Heart left ventricle (tissue), 16 donors: ENCODE measurements at places on chromosomes 12 and 14. TPM values are rescaled to one million over a fixed set of nuclear protein-coding genes. Genes with fewer than 3 reads are reported as not detected.

Gene RNF212B
- not detected for total RNA-seq

- H3K27ac ChIP-seq: peak overlapping the region; percentile 97
- no peaks in the 10 kb centered on the region for H3K36me3 ChIP-seq
- no peak for DNase-seq
- H3K4me1 ChIP-seq: peaks cover 92% of the 10 kb centered on the region
- H3K27me3 ChIP-seq: no peaks in the 10 kb centered on the region
Measured at GRCh38 chr12:120260607-120261006, 4.9 kb downstream of the PXN start.

DNA sequence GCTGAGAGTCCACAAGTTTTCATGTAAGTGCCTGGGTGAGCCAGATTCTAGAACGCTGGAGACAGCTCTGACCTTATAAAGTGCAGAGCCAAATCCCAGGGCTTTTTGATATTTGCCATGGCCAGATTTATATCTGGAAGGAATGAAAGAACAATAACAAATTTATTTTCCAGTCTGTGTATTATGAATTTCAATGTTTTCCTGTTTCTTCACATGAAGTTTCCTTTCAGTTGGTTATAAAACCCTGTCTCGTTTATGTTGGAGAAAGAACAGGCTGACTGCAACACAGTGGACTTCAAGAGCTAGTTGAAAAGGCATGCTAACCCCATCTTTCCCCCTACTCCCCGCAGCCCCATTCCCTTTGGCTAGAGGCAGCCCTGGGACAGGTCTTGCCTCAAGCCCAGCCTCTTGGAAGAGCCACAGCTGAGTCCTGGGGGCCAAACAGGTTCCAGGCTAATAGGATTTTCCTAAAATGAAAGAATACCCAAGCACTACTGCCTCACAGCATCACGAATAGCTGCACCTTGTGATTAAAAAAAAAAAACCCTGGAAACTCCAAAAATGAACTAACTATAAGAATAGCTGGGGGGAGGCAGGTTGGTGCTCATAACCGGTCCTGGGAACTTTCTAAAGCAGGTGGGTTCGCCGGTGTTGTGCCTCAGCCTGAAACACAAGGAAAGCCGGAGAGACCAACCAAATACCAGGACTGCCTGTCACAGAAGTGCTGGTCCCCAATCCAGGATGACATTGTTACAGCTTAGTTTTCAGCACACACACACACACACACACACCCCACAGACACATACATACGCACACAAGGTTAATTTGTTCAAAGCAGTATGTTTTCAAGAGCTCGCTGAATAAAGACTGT is 1.5 kb downstream of the FBLN5 start:
- H3K27ac ChIP-seq: peak overlapping the region; percentile 72
- H3K27me3 ChIP-seq: no peaks in the 10 kb centered on the region
- peaks cover 15% of the 10 kb centered on the region for H3K4me1 ChIP-seq
- no peaks in the 10 kb centered on the region for H3K36me3 ChIP-seq
- peak overlapping the region; percentile 80 for H3K4me3 ChIP-seq

GRCh38 chr14:30125322-30125979 is 197.8 kb upstream of the PRKD1 start:
- no peaks in the 10 kb centered on the region for H3K4me1 ChIP-seq
- no peak overlapping the region for H3K4me3 ChIP-seq
- H3K36me3 ChIP-seq: no peaks in the 10 kb centered on the region
- no peak for DNase-seq

DNA sequence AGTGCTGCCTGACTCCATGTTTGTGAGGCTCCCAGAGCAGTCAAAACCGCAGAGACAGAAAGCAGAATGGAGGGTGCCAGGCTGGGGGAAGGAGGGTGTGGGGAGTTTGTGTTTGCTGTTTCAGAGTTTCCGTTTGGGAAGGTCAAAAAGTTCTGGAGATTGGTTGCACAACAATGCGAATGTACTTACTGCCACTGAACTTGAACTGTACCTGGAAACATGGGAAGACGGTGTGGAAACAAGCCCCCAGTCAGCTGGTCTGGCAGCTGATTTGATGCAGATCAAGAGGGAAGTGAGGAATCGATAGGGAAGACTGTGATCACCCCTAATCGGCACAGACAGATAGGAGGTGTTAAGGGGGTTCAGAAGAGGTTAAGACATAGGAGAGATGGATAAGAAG is 35.3 kb upstream of the INF2 start:
- no peaks in the 10 kb centered on the region for H3K36me3 ChIP-seq
- H3K4me3 ChIP-seq: no peak overlapping the region
- no peaks in the 10 kb centered on the region for H3K27me3 ChIP-seq
- DNase-seq: peak; percentile 1
- no peaks in the 10 kb centered on the region for H3K4me1 ChIP-seq
- H3K27ac ChIP-seq: no peak overlapping the region

Gene LRP1
- total RNA-seq: 172 TPM

Gene DTX1
- 1.2 TPM for total RNA-seq

DNA sequence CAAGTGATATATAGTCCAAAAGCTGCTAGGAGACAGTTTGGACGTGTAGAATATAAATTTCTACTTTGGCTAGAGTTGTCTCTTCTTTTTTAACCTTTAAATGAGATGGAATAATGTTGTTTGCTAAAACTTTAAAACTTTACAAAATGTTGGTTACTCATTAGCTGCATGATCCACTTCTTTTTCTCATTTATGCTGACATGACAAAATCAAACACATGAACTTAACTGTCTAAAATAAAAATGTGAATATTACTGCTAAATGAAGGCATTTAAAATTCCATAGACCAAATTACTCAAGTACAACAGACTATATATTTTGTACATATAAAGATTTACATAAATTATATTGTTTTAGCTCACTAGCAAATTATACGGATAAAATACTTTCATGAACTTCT is 135.9 kb upstream of the ABCD2 start:
- H3K4me3 ChIP-seq: no peak overlapping the region
- no peak for DNase-seq
- H3K4me1 ChIP-seq: no peaks in the 10 kb centered on the region
- no peaks in the 10 kb centered on the region for H3K27me3 ChIP-seq

- H3K27me3 ChIP-seq: no peaks in the 10 kb centered on the region
- no peak overlapping the region for H3K4me3 ChIP-seq
- no peak for DNase-seq
- H3K36me3 ChIP-seq: no peaks in the 10 kb centered on the region
- no peak overlapping the region for H3K27ac ChIP-seq
- no peaks in the 10 kb centered on the region for H3K4me1 ChIP-seq
Measured at GRCh38 chr12:104454997-104455396, 1.8 kb upstream of the CHST11 start.

GRCh38 chr12:64175254-64175945 is 46.7 kb downstream of the KICS2 start:
- H3K4me1 ChIP-seq: peaks cover 19% of the 10 kb centered on the region
- DNase-seq: no peak
- H3K36me3 ChIP-seq: no peaks in the 10 kb centered on the region
- no peak overlapping the region for H3K27ac ChIP-seq

DNA sequence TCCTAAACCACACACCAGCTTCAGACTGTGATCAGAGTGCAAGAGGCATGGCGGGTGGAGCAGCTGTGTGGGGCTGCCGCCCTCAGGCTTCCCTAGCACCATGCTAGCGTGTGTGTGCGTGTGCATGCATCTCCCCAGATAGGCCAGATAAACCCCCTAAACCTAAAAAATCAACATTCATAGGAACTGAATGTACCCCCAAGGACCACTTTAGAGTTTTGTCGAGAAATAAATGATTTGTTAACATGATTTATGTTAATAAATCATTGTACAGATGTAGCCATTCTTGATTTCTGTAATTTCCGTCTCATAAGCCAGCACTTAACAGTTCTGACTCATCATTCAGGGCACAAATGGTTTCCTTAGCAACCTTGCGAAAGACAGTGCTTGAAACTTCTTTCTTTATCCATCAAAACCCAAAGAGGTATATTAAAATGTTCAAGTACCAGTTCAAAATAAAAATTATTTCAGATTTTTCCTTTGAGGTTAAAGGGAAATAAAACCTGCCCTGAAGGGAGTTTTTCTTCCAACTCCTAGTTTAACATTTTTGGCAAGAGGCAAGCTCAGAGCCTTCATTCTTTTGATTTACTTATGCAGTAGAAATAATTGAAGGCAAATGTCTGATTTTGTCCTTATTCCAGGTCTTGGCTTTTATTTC is 206.2 kb upstream of the RGS6 start:
- no peak overlapping the region for H3K4me3 ChIP-seq
- H3K4me1 ChIP-seq: no peaks in the 10 kb centered on the region
- no peak overlapping the region for H3K27ac ChIP-seq
- no peaks in the 10 kb centered on the region for H3K36me3 ChIP-seq

Gene FBXO34
- total RNA-seq: 21.1 TPM

Gene CLEC9A
- not detected for total RNA-seq

Gene HCAR3
- not detected for total RNA-seq
